ENCODE measurements at places on chromosomes 2 and 18.

- DNase-seq, result no peak
Observed at GRCh38 chr2:16960579-16960978, 294.9 kb upstream of the CYRIA start.

GRCh38 chr2:30412047-30412683 lies 34.9 kb upstream of the LCLAT1 start:
- no peak for DNase-seq

- no peak for DNase-seq
Observed at GRCh38 chr2:81513328-81513727, 1208.8 kb upstream of the LRRTM1 start.

DNA sequence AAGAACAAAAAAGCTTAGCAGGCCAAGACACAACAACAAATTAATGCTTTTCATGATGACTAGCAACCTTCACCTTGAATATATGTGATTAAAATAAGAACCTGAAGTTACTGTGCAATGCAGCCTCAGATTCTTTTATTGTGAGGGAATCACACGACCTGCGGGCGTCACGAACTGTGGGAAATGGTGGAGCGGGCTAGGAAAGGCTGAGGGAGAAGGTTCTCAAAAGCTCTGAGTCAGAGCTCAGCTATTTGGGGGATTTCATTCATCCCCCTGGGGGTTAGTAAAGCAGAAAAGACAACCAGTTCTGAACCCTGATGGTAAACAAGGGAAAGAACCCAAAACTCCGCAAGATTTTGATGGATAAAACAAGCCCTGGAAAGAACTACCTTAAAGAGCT lies 89.3 kb upstream of the NCKAP5 start:
- DNase-seq, result no peak

DNA sequence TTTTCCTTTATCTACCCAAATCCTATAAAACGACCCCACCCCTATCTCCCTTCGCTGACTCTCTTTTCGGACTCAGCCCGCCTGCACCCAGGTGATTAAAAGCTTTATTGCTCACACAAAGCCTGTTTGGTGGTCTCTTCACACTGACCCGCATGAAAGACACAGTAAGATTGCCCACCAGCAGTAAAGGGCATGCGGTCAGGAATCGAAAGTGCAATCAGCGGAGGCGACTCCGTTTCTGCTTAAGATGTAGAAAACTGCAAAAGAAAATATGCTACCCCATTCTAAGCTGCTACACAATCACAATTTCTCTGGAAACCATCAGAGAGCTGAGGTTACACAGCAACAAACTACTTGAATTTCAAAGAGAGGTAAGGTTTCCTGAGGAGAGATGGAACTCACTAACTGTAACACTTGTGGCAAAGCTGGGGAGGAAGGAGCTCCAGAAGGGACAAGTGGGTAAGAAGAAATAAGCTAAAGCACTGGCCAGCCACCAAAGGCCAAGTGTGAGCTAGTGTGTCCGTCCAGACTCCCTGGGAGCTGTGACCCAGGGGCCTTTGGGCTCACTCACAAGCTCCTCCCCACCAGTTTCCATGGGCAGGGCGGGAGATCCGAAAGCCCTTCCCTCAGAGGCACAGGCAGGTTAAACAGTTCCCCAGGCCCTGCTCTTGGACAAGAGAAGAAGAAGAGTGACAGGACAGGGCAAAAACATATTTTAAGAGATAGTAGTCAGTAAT lies 72.8 kb upstream of the TGFA start:
- DNase-seq, result no peak

- no peak for DNase-seq
Observed at GRCh38 chr2:153197402-153198386, 280.9 kb downstream of the RPRM start.

- no peak for DNase-seq
Observed at GRCh38 chr2:3727397-3728045, 24.1 kb downstream of the DCDC2C start.

- DNase-seq, result no peak
Observed at GRCh38 chr2:34738691-34739090, 1139.6 kb upstream of the FAM98A start.

DNA sequence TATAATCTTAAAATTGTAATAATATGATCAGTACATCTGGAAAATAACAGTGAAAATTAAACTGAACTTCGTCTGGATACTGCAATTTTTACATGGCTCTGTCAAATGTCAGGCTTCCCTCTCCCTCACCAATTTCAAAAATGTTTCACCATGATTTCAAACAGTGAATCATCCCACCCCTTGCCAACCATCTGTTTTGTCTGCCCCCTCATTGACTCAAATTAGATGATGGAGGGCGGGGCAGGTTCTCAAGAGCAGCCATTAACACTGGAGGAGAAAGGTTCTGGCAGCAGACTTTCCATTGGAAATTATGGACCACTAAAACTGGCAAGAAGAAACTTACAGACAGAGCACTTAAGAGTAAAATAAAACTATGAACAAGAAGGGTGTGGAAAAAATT lies 1195.7 kb upstream of the ZEB2 start:
- DNase-seq, result no peak

- no peak for DNase-seq
Observed at GRCh38 chr18:63368611-63369010, 1.6 kb upstream of the KDSR start.

GRCh38 chr2:84641021-84641420 lies 124.7 kb downstream of the DNAH6 start:
- no peak for DNase-seq

GRCh38 chr2:159164457-159164911 lies 122.0 kb downstream of the WDSUB1 start:
- DNase-seq, result no peak

DNA sequence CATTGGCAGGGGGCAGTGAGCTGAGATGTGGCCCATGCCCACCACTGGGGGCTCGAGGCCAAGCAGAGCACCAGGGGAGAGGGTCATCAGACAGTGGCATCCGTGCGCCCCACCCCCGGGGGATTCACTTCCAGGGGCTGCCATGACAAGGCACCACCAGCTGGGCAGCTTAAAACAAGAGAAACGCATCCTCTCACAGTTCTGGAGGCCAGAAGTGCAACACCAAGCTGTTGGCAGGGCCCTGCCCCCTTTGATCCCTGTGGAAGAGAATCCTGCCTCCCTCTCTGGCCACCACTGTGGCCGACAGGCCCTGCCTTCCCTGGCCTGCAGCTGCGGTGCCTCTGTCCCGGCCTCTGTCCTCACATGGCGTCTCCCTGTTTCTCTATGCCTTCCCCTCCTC lies 187.7 kb upstream of the ID2 start:
- no peak for DNase-seq

Measured in stimulated activated CD8-positive, alpha-beta memory T cell treated with anti-CD3 and anti-CD28 coated beads, Interleukin-2, amount 100 ng/mL, for 48 hours (primary cell).